ENCODE measurements at places on chromosomes 1 and 21. TPM values are rescaled to one million over a fixed set of nuclear protein-coding genes. Genes with fewer than 3 reads are reported as not detected.

NOTCH2 gene
- total RNA-seq = 45.0 TPM

DNA sequence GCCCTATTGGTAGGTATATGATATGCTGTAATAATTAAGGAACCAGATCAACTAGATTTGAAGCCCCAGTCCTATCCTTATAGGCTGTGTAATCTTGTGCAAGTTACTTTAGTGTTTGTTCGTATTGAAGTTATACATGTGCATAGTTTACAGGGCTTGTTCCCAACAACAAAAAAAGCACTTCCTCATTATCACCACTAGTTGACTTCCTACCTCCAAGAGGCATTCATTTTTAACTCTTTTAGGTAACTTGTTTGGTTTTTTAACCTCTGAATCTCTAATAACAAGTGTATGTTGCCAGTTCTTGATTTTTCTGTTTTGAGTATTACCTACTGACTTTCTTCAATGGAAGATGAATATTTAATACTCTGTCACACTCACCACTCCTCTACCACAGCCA is 71.9 kb downstream of the ST3GAL3 start:
- no peak for DNase-seq

DNA sequence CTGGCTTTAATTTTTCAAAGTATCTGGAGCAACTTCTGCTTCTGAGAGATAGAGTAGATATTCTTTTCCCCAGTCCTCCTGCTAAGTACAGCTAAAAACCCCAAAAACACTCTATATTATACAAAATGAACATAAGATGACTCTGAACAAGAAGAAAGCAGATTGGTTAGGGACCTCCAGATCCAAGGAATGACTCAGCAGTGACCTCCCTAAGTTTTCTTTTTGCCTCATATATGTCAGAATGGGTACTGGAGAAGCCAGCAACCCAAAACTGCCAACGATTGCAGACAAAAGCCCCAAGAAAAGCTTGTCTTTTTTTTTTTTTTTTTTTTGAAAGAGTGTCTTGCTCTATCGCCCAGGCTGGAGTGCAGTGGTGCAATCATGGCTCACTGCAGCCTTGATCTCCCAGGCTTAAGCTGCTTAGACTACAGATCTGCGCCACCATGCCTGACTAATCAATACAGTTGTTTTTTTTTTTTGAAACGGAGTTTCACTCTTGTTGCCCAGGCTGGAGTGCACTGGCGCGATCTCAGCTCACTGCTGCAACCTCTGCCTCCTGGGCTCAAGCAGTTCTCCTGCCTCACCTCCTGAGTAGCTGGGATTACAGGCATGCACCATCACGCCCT is 22.7 kb downstream of the NDUFS5 start:
- DNase-seq = peak; percentile 3

GRCh38 chr1:117270679-117271078 is 60.0 kb upstream of the VTCN1 start:
- DNase-seq = no peak

GRCh38 chr1:178275553-178275952 is 181.6 kb downstream of the RASAL2 start:
- DNase-seq = no peak

DNA sequence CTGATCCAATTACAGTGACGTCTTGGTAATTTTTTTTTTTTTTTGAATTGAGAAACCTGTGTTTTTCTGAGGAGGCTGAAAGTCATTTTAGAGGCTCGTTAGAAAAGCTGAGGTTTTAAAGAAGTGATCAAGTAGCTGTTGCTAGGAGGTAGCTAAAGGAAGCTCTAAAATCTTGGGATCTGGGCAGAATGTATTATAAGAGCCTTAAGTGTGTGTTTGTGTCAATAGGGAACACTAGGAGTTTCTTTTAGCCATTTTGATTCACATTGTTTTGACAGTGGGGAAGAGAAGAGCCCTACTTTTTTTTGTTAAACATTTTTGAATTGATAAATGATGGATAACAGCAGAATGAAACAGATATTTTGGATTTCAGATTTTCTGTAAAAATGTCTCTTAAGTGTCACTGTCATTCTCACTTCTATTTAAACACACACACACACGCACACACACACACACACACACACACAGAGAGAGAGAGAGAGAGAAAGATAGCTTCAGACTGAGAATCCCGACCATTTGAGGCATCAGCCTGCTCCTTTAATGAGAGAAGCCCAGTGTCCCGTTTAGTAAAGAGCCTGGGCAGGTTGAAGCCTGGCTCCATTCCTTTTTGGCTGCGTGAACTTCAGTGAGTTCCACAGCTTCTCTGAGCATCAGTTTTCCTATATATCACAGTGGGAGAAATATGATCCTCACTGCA is 79.1 kb upstream of the GPR88 start:
- no peak for DNase-seq
